ENCODE measurements at places on chromosomes 1 and 21.

DNA sequence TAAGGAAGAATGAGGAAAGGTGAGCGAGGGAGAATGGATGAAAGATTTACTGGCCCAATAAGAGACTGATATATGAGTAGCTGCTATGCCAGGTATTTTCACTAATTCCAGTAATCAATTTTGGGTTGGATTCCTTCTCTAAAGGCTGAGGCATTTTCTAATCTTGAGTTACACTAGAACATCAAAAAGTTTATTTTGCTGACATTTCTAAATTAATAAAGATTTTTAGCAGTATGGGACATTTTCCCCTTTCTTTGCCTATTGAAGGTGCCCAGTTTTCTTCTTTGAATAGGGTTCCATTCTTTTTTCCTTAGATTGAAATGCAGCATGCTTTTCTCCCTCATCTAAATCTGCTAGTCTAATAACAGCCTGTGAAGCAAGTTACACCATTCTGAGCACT lies 52.9 kb downstream of the ZNHIT6 start:
- DNase-seq = no peak

GRCh38 chr1:62082456-62083363 lies 111.9 kb upstream of the L1TD1 start:
- no peak for DNase-seq

DNA sequence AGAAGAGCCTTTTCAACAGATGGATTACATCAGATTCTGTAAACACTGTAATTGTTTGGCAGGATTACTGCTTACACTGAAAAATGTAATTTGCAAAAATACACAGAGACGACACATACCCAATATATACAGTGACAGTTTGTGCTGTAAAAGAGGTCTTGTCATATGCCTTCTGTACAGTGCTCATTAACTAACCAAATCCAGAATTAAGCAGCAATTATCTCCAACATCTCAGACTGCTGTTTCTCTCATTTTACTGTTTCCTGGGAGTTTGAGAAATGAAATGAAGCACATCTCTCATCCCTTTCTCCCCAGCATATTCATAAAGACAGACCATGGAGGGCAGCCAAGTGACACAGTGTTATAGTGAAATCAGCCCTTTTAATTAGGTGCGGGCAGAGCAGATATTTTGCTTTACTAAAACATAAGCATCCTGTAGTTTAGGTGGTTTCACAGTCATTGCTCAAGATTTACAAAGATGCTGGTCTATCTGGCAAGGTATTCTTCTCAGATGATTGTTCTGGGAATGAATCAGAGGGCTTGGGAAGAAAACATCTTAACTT lies 618.4 kb upstream of the USP24 start:
- no peak for DNase-seq

- no peak for DNase-seq
These were observed 44.1 kb downstream of the ESRRG start for GRCh38 chr1:216679108-216679507.

DNA sequence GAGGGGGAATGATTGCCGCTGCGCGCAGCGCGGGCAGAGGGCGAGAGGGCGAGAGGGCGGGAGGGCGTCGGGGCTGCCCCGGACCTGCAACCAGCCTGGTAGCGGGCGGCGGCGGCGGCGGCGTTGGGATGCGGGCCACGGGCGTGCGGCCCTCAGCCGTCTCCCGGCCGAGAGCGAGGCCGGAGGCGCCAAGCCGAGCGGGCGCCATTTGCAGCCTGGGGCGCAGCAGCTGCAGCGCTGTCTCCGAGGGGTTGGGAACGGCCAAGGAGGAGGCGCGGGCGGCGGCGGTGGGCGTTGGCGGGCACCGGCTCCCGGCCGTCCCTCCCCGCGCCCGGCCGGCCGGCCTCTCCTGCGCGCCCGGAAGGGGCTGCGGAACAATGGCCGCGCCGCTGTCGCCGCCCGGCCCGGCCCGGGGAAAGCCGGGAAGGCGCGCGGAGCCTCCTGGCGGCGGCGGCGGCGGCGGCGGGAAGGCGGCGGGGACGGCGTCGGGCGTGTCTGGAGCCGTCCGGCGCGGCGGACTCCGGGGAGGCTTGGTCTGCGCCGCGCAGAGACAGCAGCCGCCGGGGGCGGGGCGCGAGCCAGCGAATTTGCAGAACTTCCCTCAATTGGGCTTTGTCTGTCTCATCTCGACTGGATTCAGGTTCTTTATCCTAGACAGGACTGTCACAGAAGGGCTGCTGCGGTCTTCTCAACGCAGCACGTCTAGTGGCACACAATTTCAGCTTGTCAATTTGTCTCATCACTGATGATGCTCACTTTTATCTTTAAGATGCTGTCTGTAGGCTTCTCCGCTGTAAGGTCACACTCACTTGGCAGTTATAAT lies 35.7 kb downstream of the ZBTB8B start:
- DNase-seq = no peak

DNA sequence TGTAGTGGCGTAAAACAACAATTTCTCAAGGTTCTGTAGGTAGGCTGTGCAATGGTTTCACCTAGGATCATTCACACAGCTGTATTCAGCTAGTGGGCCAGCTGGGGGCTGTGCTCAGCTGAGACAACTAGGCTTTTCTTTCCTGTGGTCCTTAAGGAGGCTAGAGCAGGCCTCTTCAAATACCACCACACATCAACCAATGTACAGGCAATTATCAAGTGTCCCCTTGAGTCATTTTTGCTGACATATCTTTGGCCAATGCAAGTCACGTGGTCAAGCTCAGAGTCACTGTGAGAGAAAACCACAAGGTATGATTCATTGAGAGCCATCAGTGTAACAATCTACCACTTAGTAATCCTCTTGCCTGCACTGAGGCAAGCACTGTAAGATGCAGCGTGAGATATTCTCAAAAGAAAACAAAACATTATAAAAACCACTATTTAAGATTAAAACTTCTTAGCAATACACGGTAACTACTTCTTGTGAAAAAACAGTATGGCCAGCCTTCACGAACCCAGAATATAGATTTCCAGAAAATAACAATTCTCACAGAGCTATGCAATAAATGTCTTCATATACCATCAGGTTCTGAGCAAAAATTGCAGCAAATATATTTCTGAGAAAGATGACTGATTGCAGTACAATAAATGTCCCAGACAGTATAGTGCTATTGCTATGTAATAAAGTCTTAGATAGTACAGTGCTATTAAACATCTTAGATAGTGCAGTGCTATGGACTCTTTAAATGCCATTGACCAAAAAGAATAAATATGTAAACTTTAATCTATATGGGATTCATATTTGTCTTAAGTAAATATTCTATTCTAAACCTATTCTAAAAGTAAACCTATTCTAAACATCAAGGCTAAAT lies 55.3 kb downstream of the NME7 start:
- DNase-seq = no peak

DNA sequence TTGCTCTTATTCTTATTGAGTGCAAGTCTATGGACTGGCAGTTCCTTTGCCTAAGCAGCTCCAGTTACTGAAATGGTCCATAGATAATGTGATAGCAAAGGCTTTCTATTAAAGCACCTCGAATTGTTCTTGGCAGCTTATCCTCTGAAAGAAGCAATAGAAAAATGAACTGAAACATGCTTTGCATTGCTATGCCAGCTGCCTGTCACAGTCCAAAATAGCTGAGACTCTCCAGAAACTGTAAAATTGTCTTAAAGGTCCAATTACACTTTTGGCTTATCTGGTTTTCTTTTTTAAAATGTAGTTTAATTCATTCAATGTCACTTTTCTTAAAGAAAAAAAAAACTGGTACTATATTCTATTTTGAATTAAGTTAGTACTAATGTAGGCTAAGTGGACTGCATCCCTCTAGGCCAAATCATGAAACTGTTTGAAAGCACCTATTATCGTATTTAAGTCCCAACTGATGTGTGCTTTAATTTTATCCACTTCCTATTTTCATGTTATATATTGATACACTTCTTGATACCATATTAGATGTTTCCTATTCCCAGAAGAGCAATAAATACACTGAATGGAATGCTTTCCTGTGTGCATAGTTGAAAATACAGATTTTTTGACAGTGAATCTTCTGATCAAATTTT lies 208.0 kb upstream of the DEPDC1 start:
- DNase-seq = no peak

DNA sequence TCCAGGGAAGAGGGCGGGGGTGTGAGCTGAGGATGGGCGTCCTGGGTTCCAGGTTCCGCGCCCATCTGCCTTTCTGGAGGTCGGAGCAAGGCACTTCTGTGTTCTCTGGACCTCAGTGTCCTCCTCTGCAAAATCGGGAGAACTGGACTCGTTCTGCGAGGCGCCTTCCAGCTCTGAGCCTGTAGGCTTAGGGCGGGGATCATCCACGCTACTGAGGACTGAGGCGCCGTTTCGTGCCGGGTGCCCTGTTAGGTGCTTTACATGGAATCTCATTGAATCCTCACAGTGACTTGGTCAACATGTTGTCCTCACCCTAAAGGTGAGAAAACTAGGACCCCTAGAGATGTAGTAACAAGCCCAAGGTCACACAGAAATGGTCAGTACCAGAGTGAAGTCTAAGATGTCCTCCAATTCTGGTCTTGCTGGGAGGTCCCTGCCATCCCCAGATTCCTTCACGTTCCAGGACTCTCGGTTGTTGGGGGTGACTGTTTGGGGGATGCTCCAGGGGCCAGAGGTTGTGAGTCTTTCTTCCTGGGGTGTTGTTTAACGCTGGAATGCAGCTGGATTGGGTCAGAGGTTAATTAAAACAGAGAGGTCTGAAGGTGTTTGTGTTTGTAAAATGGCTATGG lies 677 bp downstream of the PRKAA2 start:
- no peak for DNase-seq

- DNase-seq = no peak
These were observed 125.1 kb downstream of the CACNA1E start for GRCh38 chr1:181608386-181608785.

DNA sequence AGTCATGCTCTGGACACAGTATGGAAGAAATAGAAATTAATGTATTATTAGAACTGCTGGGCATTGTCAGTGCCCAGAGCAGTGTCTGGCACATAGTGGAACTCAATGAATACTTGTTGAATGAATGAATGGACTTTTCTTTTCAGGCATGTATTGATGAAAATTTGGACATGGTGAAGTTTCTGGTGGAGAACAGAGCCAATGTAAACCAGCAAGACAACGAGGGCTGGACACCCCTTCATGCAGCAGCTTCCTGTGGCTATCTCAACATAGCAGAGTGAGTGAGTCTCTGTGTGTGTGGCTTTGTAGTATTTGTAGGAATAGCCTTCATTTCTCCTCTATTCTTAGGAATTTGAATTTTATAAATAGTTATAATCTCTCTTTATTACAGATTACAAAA lies 68.1 kb downstream of the PPP1R12B start:
- no peak for DNase-seq

- no peak for DNase-seq
These were observed 190.6 kb downstream of the FMN2 start for GRCh38 chr1:240282061-240282830.

- DNase-seq = no peak
These were observed 89.8 kb downstream of the MRPL37 start for GRCh38 chr1:54289712-54290233.

DNA sequence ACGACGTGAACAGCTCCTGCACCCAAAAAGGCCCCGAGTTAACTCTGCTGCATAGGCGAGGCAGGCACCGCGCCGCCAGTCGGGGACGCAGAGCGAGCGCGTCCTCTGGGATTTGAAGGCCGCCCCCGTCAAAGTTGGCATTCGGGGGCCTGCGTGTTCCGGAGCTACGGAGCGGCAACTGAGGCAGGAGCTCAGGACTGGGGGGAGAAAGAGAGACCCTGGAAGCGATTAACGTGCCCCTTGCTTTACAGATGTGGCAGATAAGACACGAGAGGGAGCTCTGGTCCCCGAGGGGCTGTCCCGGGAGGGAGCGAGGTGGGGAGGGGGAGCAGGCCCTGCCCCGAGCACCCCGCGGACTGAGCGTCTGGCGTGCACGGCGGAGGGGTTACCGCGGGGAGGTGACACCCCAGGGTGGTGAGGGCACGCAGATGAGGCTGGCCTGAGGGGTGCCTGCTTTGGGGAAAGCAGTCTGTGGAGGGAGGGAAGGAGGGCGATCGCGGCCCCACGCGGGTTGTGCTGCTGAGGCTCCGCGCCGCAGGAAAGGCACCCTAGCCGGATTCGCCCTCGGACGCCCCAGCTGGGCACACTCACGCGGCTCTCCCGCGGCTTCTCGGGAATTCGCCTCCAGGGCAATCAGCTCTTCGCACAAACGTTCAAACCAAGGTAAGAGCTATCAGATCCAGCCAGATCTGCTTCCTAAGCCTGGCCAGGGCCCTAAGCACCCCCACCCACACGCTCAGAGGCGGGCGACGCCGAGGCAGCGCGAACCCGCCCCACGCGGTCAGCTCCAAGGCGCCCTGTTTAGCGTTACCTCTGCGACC lies 26.5 kb downstream of the ACTA1 start:
- DNase-seq = no peak

- no peak for DNase-seq
These were observed 70.0 kb upstream of the PTGS2 start for GRCh38 chr1:186750257-186750656.

GRCh38 chr1:205258261-205258691 lies 30.5 kb downstream of the TMCC2 start:
- DNase-seq = no peak

DNA sequence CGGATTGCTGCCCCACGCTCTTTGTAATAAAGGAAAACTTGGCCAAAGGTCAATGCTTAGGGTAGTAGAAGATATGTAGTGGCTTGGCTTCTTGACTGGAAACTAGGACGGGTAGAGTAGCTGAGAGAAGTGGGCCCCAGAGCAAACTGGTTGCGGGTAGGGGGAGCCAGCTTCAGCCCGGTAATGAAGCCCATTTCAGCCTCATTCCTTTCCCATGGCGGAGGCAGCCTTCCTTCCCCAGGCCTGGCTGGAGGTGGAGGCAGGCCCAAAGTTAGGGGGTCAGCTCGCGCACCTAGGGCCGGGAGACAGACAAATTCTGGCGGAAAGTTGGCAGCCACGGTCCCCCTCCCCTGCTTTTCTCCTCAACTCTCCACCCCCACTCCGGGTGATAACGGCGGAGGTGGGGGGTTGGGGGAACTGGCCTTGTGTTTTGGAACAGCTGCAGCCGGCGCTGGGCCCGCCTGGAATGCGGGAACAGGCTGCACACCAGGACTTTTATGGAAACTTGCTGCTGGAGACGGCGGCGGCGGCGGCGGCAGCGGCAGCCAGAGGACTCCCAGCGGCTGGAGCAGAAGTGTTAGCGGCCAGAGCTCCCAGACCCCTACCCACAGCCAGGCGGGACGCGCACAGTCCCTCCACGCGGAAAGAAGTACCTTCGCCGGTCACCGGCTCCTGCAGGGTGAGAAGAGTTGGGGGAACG lies at the start of gene NEXN:
Gene NEXN, plus strand, starts transcription at position 544 of the 700 bp plus-strand sequence. CDS start 27,483 bp downstream, outside the sequence.
- DNase-seq = peak; percentile 60

- DNase-seq = no peak
These were observed 94.1 kb downstream of the CNIH3 start for GRCh38 chr1:224710196-224710595.

DNA sequence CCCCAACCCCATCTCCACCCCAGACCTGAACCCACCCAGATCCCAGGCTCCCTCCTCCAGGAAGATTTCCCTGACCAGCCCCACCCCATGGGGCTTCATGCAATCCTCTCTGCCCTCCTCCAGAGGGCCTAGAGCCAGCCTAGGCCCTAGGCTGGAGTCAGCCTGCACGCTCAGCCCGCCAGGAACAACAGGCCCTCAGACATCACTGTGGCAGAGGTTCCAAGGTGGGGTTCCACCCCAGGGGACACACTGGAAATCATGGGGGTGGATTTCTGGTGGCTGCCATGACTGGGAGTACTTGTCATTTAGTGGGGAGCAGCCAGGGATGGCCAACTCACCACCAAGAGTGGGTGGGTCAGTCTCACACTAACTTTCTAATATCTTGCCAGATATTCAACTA lies 122.0 kb downstream of the GLIS1 start:
- DNase-seq = no peak

GRCh38 chr1:189939967-189940366 lies 537.7 kb downstream of the BRINP3 start:
- DNase-seq = no peak

- no peak for DNase-seq
These were observed 298.9 kb downstream of the KCNT2 start for GRCh38 chr1:196309386-196309785.

GRCh38 chr1:92653605-92654381 lies 131.1 kb downstream of the EVI5 start:
- DNase-seq = no peak

Data from thoracic aorta (tissue), 2 donors.